ENCODE measurements at places on chromosomes 16 and 17.

DNA sequence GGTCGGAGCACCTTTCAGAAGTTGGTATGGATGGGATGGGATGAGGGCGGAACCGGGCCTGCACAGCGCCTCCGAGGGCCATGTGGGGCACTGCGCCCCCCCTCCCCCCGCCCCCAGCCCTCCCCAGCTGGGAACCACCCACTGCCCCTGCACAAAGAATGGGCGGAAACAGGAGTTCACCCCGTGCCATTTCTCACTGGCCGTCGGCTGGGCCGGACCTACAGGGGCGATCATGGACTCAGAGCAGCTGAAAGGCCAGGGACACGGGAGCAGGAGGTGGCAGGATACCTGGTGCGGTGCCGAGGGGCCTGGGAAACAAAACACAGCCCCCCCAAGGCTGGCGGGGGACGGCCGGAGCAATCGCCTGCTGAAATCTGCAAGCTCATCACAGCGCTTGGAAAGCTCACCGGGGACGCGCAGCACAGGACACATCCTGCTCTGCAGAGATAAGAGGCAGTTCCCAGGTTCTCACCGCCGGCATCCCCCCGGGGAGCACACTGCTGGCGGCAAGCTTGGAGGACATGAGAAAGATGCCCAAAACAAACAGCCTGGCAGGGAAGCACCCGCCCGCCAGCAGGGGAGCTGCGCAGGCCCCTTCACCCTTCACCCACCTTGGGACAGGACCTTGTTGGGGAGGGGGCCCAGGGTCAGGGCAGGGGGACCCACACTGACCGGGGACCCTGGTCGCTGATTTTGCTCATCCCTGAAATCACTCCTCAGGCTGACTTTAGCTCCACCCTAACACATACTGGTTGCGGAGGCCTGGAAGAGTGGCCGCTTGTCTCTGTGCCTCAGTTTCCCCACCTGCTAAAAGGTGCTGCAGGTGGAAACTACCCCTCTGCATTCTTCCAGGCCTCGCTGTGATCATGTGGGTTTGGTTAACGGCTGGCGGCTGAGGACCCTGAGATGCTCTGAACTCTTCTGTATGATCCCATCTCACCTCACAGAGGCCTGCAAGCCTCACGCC lies 263.9 kb downstream of the C16orf95 start:
- DNase-seq, result no peak

GRCh38 chr17:63955791-63956190 lies 16.9 kb downstream of the SCN4A start:
- DNase-seq, result no peak

DNA sequence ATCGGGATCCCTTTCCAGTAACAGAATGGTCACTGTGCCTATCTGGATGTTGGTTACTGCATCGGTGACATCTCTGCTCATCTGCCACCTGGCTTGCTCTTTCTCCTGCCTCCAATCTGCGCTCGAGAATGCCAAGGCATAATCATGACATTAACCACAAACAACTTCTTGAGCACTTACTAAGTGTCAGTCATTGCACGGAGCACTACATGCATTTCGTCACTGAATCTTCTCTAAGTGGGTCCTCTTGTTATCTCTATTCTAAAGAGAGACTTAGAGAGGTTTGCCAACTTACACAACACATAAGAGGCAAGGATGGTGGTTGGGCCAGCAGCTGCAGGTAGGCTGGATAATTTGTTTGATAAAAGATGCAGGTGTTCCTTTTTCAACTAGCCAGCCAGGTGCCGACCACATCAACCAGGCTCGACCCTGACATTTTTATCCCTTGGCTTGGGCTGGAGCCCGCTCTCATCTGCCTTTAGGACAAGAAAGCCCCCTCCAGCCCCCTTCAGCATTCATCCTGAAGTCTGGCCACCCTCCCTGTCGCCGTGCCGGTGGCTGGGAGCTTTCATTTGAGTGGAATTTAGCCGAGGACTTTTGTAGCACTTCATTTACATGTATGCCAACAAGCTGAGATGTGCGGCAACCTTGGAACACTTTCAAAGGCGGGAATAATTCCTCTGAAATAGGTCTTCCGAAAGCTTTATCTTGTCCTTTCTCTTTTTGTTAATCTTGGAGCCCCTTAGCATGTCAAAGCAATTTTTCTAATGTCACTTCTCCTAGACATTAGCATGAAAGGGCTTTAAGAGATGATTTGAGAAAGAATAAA lies 89.3 kb upstream of the NKD1 start:
- DNase-seq, result no peak

GRCh38 chr16:11955713-11956123 lies 9.3 kb upstream of the TNFRSF17 start:
- DNase-seq, result no peak

DNA sequence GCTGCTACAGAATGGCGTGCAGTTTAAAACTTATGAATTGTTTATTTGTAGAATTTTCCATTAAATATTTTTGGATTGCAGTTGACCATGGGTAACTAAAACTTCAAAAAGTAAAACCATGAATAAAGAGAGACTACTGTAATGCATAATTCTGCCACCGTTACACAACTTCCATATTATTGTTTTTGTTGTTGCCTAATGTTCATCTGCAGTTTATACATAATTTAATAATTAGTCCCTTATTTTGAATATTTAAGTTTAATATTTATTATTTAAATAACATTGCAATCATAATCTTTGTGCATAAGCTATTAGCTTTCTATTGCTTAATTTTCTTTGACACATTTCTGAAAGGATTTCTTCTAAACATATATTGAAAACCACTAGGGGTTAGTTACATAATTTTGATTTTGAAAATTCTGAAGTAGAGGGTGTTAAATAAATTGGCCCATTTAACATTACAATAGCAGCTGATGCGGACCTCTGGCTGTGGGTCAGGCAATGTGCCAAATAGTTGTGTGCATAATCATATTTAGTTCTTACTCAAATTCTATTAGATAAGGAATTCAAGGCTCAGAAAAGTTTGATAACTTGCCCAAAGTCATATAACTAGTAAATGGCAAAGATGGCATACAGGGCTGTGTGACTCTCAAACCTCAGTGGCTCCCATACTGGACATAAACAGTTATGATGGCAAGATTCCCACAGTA lies 31.1 kb downstream of the PPM1E start:
- peak; percentile 13 for DNase-seq

DNA sequence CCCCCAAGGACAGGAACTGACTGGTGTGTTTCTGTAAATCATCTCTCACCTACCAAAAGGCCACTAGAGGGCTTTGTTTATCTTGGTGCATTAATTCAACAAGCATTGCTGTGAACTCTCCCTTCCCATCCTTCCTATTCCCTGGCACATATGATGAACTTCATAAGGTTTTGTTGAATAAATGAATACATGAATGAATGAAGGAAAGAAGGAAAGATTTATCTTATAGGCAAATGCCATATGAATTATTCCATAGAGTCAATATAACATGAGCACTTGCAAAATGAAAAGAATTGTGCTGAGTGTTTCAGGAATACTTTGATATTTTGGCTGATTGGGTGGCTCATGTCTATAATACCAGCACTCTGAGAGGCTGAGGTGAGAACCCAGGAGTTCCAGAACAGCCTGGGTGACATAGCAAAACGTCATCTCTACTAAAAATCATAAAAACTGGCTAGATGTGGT lies 4.3 kb downstream of the SPDYE4 start:
- no peak for DNase-seq

DNA sequence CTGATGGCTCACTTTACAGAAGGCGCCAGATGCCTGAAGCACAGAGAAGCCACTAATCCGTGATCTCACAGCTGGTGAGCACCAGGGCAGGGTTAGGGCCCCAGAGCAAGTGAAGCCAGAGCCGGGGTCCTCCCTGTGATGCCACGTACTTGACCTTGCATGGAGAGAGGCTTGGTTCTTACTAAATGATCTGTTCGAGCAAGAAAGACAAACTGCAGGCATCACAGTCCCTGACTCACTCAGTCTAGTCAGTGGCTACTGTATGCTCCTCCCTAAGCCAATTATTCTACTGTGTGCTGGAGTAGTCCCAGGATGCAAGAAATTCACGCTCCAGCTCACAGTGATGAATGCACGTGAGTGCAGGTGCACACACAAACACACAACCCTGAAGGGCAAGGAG lies 55.4 kb downstream of the SDK2 start:
- DNase-seq, result no peak

DNA sequence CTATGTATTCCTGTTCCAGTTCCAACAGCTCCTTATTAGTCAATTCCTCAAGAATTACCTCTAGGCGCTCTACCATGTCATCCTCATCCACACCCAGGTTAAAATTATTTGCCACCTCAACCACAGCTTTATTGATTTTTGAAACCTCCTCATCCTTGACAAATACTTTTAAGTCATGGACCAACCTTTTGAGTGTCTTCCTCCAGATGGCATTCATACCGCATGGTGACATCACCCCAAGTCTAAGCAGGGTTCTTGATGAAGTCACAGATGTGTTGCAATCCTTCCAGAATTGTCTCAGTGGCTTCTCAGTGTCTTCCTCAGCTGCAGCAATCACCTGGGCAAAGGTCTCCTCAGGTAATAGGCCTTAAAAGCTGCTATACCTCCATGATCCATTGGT lies 40.1 kb downstream of the BCL7C start:
- no peak for DNase-seq

- no peak for DNase-seq
Measured at GRCh38 chr16:47136099-47136842, 7.5 kb downstream of the NETO2 start.

GRCh38 chr17:33082529-33083173 lies 91.0 kb downstream of the SPACA3 start:
- DNase-seq, result peak; percentile 65

DNA sequence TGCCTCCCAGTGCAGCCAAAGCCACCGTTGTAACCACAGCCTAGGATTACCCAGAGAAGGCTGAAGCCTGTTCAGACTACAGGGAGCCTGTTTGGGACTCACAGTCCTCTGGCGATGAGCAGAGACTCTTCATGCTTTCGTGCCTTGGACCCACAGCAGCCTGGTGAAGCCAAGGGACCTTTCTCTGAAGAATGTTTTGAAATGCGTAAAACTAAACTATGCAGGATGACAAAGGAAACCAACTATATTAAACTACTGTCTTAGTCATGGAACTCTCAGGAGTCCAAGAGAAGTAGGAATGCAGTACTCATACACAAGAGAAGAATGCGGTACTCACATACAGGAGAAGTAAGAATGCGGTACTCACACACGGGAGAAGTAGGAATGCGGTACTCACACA lies 20.9 kb downstream of the ABR start:
- DNase-seq, result no peak

- no peak for DNase-seq
Measured at GRCh38 chr17:81086789-81087551, 52.0 kb downstream of the BAIAP2 start.

- DNase-seq, result no peak
Measured at GRCh38 chr16:27720731-27721530, 171.0 kb downstream of the KATNIP start.

- DNase-seq, result no peak
Measured at GRCh38 chr16:87507351-87508069, 14.7 kb upstream of the ZCCHC14 start.

DNA sequence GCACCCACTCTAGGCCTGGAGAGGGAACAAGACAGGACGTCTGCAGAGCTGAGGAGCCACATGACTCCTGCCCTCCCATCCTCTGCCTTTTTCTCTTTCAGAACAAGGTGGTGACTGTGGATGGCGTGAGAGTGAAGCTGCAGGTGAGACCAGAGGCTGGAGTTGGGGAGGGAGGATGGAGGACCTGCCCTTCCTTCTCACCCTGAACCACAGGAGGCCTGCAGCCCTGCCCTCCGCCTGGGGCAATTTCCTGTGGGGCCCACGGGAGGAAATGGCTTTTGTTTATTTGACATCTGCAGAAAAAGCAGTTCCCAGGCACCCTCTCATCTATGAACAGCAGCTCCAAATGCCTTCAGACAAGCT lies 5.1 kb downstream of the RAB37 start:
- no peak for DNase-seq

GRCh38 chr17:67074781-67075180 lies 30.4 kb downstream of the CACNG1 start:
- no peak for DNase-seq

- DNase-seq, result peak; percentile 80
Measured at GRCh38 chr17:50593321-50593720, 32.8 kb downstream of the CACNA1G start.

GRCh38 chr16:11848842-11849241 lies 2.5 kb downstream of the RSL1D1 start:
- DNase-seq, result no peak
